AG10803 (cell line): ENCODE measurements at places on chromosomes 7 and 10.

GRCh38 chr7:115132096-115132495, 210.2 kb downstream of the MDFIC start:
- DNase-seq = no peak

DNA sequence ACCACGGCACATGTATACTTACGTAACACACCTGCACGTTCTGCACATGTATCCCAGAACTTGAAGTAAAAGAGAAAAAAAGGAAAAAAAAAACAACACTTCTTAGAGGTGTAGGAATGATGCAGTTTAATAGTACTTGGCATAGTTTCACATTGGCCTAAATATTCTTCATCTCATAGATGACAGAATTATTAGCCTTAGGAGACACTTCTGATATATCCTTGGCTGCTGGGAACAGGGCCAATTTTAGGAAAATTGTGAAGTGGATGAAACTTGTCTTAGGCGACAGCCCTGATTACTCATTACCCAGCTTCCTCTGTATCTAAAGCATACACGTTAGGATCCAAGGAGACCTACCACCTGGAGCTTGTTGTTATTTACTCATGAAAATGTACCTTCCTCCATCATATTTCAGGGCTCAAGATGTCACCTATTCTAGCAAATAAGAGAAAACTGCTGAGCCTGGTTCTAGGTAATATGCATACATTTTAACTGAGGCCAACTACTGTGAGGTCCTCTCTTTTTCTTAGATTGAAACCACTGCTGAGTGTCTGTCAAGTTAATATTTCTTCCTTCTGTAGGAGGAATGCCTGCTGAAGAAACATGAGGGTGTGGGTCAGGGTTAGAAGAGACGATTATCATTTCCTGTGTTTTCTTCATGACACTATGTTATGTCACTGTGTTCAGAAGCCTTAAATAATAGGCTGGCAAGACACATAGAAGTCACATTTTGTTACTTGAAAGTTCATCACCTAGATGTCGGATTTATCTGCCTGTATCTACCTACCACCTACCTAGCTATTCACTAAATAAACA, 44.3 kb downstream of the CPED1 start:
- peak; percentile 25 for DNase-seq

- no peak for DNase-seq
These were observed 82.4 kb upstream of the ITGB1 start for GRCh38 chr10:33040436-33040835.

- no peak for DNase-seq
These were observed 46.0 kb upstream of the CDK1 start for GRCh38 chr10:60732198-60732806.

GRCh38 chr7:7739204-7740036, 21.0 kb upstream of the RPA3 start:
- DNase-seq = no peak

- peak; percentile 16 for DNase-seq
These were observed 25.0 kb downstream of the ZPBP start for GRCh38 chr7:50068026-50068425.

GRCh38 chr10:60420991-60421894, 31.6 kb upstream of the ANK3 start:
- DNase-seq = no peak

DNA sequence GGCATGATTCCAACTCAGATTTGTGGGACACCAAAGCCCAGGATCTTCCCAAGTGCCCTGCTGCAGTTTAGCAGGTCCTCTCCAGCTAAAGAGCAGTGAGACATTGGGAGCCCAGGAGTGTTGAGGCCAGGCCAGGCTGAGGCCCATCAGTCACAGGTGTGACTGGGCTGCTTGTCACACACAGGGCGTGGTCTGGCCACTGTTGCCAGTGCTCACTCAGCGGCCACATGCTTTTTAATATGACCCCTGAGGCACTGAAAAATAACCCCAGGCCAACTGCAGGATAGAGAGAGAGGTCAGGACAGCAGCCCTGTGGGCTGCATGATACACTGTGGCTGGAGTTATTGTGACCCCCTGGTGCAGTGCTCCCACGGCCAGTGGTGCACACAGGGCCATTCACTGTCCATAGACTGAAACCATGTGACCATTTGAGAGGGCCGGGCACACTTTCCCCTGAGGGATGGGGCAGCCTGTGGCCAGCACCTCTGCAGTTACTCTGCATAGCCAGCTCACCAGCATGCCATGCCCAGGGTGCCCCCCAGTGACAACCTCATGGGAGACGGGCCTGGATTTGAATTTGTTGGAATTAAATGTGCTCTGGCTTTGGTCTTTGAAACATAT, 4.2 kb downstream of the GDF2 start:
- DNase-seq = no peak

DNA sequence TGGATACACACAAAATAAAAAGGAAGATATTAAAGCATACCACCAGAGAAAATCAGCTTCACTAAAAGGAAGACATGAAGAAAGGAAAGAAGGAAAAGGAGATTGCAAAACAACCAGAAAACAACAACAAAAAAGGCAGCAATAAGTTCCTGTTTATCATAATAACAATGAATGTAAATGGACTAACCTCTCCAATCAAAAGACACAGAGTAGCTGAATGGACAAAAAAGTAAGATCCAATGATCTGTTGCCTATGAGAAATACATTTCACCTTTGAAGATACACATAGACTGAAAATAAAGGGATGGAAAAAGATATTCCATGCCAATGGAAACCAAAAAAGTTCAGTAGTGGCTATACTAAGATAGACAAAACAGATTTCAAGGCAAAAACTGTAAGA, 30.3 kb upstream of the FAM171A1 start:
- DNase-seq = no peak

DNA sequence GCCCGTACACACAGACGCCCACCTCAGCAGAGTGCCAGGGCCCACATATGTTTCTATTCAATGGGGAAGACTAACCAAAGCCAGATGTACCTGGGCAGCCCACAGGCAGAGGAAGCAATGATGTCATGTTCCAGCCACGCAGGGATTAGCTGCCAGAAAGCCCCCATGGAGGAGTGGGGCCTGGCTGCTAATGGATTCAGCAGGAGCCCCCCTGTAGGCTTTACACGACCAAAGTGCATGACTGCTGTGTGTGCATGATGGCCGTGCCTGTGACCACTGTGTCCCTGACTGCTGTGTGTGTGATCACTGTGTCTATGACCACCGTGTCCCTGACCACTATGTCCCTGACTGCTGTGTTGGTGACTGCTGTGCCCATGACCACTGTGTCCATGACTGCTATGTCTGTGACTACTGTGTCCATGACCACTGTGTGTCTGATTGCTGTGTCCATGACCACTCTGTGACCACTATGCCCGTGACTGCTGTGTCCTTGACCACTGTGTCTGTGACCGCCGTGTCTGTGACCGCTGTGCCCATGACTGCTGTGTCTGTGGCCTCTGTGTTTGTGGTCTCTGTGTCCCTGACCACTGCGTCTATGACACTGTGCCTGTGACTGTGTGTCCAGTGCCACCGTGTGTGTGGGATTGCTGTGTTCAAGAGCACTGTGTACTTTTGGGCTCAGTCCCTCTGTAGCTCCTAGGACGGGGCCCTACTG, 409.3 kb downstream of the RPS24 start:
- DNase-seq = no peak

GRCh38 chr10:43904844-43905243, 256.2 kb upstream of the ZNF32 start:
- no peak for DNase-seq

DNA sequence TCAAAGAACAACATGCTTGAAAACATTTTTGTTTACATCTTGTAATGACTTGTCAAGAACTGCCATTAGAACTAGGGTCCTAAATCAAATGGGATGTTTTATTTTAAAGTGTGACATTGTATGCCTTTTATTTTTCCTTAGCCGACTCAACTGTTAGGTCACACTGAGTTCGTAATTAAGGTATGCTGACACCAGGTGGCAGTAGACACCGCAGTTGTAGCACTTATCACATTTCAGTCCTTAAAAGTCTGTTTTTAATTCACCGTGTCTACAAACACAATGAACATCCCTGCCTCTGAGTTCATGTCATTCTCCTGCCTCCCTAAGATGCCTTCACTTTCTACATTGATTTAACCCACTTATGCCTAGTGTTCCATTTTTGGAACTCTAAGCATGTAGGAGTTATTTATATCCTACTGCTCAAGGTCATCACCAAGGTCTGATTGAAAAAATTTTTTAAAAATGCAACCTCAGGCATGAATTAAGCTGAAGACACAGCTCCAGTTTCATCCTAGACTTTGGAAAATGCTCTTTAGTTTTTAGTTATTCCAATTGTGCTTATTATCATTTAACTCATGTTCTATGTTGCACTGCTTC, 186.1 kb downstream of the BMPER start:
- peak; percentile 67 for DNase-seq

- no peak for DNase-seq
These were observed 25.3 kb downstream of the ADD3 start for GRCh38 chr10:110032801-110033700.

DNA sequence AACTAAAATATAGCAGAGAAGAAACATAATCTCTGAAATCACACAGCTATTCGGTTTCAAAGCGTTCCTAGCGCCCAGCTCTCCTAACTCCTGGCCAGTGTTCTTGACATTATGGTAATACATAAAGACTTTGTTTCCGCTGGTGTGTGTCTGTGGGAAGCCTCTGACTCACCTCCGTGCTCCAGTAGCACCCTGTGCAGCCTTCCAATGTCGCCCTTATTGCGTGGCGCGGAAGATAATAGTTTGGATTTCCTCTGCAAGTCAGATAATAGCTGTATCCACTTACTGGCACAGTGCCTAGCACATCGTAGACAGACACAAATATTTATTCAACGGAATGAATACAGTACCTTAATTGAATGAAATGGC, 570 bp downstream of the BMS1 start:
- DNase-seq = peak; percentile 41

DNA sequence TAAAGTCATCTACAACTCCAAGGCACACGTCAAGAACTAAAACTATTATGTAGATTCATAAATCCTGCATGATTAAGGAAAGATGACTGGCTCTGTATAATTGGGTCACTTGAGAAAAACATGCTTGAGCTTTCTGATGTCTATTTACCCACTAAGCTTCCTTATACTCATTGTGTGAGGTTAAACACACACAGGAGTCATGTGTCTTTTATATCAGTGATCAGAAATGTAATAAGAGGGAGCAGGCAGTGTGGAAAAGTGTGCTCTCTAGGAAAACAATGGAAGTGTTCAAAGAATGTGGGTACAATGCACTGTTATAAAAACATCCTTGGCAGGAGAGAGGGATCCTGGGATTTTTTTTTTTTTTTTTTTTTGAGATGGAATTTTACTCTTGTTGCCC, 108.6 kb upstream of the ARID5B start:
- no peak for DNase-seq

DNA sequence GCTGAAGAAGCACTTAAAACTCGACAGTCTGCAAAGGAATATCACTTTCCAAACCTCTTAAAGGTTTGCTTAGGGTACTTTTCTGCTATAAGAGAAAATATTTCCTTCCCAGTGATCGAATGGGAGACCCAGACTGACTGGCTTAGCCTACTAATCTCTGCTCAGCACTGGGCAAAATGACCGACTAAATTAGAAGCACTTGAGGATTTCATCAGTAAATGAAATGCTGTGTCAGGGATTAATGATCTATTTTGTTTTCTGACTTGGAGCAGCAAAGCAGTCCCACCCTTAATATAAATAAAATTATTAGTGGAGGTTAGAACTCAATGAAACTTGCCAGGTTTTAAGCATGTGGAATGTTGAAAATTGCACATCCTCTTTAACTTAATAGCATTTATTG, 411.6 kb downstream of the NEBL start:
- no peak for DNase-seq

GRCh38 chr10:60569681-60570080, 180.0 kb upstream of the ANK3 start:
- no peak for DNase-seq

GRCh38 chr7:157010588-157011332, at the start of gene MNX1:
TSS of gene MNX1 (minus strand) at chr7:157010663. CDS start at chr7:157010350, 313 bp downstream.
- no peak for DNase-seq

GRCh38 chr10:23474626-23475025, 35.8 kb downstream of the OTUD1 start:
- no peak for DNase-seq

GRCh38 chr10:114262496-114262895, 23.4 kb downstream of the VWA2 start:
- DNase-seq = no peak

GRCh38 chr10:107502229-107502985, 337.9 kb upstream of the SORCS1 start:
- no peak for DNase-seq

DNA sequence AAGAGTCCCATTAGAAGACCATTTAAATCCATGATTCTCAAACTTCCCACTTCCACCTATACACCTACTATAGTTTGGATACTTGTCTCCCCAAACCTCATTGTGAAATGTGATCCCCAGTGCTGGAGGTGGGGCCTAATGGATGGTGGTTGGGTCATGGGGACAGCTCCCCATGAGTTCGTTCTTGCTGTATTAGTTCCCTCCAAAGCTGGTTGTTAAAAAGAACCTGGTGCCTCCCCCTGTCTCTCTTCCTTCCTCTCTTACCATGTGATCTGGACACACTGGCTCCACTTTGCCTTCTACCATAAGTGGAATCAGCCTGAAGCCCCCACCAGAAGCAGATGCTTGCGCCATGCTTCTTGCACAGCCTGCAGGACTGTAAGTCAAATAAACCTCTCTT, 53.9 kb downstream of the WIPF3 start:
- DNase-seq = no peak

- peak; percentile 6 for DNase-seq
These were observed 39.9 kb downstream of the ABCB4 start for GRCh38 chr7:87435546-87435945.

DNA sequence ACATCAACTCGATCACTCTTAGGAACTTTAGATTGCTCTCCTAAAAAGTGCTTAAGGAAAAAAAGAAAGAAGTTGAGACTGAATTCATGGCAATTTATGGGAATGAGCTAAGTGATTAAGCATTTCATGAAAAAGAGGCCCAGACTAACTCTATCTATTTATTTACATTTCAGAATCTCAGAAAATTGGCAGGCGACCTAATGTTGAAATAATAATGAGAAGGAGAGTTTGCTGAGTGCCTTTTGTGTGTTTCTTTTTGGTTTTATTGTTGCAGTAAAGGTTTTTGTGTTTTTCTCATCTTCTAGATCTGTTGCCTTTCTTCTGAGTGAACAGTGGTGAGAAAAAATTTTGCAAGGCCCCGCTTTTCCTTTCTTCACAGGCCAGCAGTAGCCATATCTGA, 3.8 kb downstream of the GRK5 start:
- DNase-seq = peak; percentile 83

DNA sequence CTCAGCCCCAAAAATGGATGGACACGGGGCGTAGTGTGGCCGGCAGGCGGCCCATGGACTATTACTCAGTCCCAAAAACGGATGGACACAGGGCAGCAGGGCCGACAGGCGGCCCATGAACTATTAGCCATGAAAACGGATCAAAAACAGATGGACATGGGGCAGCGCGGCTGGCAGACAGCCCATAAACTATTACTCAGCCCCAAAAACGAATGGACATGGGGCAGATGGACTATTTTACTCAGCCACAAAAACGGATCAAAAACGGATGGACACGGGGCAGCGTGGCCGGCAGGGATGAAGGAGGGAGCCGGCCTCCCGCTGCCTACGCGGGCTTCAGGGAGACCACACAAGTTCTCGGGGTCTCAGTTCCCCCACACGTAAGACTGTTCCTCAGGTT, 32.9 kb downstream of the GPER1 start:
- no peak for DNase-seq

- no peak for DNase-seq
These were observed 156.3 kb downstream of the DIP2C start for GRCh38 chr10:533186-533585.
